Hematopoietic multipotent progenitor cell treated with erythropoietin and hydrocortisone succinate and interleukin-3 and kit ligand, for 4 days (in vitro differentiated cells): ENCODE measurements at places on chromosomes 1 and 21.

DNA sequence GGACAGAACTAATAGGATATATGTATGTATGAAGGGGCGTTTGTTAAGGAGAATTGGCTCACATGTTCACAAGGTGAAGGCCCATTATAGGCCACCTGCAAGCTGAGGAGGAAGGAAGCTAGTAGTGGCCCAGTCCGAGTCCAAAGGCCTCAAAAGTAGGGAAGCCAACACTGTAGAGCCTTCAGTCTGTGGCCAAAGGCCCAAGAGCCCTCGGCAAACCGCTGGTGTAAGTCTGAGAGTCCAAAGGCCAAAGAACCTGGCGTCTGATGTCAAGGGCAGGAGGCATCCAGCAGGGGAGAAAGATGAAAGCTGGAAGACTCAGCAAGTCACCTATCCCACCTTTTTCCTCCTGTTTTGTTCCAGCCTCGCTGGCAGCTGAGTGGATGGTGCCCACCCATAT, 24.5 kb downstream of the BACH1 start:
- DNase-seq, result no peak

DNA sequence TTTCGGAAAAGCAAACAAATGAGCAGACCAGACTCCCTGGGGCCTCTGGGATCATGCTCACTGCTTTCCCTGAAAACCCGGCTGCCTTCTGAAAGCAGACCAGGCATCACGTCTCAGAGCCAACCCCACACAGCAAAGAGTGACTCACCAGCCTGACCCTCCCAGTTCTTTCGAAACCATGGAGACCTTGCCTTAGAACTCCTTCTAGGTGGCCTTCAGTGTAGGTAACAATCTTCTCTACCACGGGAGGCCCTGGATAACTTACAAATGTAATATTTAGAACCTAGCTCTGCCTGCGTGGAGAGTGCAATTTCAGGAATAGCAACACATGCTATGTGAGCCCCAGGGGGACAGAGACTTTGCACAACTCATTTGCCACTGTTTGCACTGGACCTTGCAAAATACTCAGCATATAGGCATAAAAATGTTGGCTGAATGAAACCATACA, 105.2 kb downstream of the SUSD4 start:
- no peak for DNase-seq

GRCh38 chr1:152954436-152954835, 7.4 kb downstream of the SPRR5 start:
- DNase-seq, result no peak

GRCh38 chr1:209748620-209749019, 7.2 kb upstream of the TRAF3IP3 start:
- DNase-seq, result peak; percentile 17

- DNase-seq, result no peak
Observed at GRCh38 chr1:16248007-16248436, 11.0 kb upstream of the CPLANE2 start.

GRCh38 chr1:6163191-6163972, 16.7 kb downstream of the CHD5 start:
- DNase-seq, result no peak

- peak; percentile 36 for DNase-seq
Observed at GRCh38 chr1:160776178-160776577, 19.8 kb upstream of the LY9 start.

DNA sequence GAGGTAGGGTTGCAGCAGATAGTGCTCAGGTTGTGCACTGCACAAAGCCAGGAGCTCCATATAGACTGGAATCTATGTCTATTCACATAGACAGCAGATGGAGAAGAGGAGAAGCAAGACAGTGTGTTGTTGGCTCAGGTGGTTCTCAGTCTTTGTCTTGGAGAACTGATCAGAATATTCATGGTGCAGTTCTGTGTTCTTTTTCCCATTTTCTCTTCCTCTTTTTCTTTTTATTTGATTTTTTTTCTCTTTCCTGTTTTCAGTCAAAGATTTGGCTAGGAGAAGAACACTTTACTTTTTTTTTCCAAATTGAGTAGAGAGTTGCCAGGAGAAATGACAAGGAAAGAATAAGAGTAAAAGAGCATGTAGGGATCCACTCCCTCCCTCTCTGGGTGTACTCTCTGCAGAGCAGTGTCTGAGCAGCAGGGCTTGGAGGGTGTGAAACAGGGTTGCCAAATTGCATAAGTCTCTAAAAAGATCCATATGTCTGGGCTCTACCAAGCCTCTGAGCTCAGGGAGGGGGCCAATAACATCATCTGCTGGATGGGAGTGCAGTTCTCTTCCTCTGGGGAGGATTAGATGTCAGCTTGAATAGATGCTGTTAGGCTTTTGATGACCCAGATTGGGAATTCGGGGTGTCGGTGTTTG, 8.7 kb upstream of the CD34 start:
- peak; percentile 41 for DNase-seq
